Activated naive CD4-positive, alpha-beta T cell treated with Interleukin-2 at 50 U/mL for 16 hours (primary cell): ENCODE measurements at places on chromosomes 11 and 22.
A peak's percentile ranks its signal among the peaks of the same experiment; 100 is the strongest.

DNA sequence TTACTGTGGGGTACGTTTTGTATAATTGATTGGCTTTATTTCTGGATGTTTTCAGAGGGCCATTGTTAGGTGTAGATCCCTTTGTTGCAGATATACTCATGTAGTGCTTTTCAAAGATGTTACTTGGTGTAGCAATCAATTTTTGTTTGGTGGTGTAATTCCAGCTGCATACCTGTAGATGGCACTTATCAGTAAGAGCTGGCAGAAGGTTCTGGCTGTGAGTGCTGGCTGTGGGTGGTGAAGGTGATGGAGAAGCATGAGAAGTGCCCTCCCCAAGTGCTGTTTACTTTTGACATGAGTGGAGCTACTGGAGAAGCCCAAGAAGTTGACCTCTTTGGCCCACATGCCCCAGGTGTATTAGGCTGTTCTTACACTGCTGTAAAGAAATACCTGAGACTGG, 1074.9 kb downstream of the FAM181B start:
- DNase-seq, result no peak

GRCh38 chr22:39382410-39382809, 17.2 kb upstream of the TAB1 start:
- DNase-seq, result no peak

DNA sequence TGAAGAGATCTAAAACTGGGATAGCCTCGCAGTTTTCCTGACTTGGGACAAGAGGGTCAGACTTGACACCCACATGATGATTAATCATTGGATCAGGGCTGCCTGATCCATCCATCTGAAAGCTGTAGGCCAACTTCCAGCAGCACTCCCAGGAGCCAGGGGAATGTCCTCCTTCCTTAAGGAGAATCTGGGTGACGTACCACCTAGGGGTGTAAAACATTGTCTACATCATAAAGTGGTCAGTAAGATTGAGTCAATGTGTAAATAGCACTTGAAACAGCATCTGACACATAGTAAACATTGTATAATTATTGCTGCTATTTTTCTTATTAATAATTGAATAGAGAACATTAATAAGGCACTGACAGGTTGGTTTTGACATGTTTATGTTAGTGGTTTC, 392.8 kb downstream of the JRKL start:
- DNase-seq, result no peak

DNA sequence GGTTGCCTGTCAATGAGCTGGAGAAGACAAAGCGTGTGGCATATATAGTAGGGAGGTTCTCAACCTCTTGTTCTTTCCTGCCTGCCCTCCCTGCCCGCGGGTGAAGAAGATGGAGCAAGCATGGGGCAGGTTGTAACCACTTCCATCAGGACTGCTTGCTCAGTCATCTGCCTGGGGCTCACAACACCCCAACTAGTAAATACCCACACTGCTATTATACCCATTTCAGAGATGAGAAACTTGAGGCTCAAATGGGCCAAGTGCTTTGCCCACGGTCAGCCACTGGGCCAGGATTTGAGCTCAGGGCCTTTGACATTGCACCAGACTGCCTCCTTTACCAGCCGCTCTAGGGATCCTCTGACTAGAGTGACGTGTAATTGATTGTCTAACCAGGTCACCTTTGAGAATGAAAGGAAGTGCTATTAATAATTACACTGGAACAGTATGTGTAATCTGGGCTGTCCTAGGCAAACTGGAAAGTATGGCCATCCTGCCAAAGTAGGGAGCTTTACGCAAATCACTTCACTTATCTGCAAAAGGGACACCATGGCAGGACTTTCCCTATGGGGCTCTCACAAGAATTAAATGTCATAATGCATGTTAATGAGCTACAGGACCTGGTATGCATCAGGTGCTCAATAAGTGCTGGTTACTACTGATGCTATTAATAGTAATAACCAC, 2.8 kb upstream of the CDC42EP1 start:
- no peak for DNase-seq

GRCh38 chr11:99814021-99814420, 793.3 kb downstream of the CNTN5 start:
- DNase-seq, result no peak

- DNase-seq, result no peak
These were observed 55.1 kb upstream of the PDGFD start for GRCh38 chr11:104219096-104219495.

DNA sequence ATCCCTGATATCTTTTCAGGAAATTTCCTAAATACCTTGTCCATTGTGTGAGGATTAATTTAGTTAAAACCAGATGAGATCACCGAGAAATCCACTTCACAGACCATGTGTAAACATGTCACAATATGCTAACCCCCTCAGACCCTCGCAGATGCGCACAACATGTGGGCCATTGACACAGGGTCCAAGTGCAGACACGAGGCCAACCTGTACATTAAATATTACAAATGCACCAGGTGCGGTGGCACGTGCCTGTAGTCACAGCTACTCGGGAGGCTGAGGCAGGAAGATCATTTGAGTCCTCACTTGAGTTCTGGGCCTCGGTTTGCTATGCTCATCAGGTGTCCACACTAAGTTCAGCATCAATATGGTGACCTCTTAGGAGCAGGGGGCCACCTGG, 9.9 kb upstream of the TMPRSS4 start:
- no peak for DNase-seq

DNA sequence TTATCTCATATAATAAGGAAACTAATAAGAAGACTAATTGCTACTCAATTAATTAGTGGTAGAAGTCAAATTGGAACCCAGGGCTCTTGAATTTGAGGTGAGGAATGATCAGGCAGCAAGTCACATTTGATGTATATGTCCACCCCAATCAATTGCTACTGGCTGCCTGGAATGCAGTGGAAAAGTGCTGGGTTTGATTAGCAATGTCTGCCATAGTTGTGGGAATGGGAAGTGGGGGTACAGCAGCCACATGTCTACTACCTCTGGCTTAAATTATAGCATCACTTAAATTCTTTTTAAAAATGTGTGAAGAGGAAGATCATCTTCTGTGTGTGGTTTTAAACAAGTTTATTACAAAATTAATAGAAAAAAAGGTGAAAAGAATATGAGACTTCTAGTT, 50.8 kb upstream of the NAV2 start:
- no peak for DNase-seq

- no peak for DNase-seq
These were observed 6.0 kb downstream of the PGM2L1 start for GRCh38 chr11:74392256-74392655.

DNA sequence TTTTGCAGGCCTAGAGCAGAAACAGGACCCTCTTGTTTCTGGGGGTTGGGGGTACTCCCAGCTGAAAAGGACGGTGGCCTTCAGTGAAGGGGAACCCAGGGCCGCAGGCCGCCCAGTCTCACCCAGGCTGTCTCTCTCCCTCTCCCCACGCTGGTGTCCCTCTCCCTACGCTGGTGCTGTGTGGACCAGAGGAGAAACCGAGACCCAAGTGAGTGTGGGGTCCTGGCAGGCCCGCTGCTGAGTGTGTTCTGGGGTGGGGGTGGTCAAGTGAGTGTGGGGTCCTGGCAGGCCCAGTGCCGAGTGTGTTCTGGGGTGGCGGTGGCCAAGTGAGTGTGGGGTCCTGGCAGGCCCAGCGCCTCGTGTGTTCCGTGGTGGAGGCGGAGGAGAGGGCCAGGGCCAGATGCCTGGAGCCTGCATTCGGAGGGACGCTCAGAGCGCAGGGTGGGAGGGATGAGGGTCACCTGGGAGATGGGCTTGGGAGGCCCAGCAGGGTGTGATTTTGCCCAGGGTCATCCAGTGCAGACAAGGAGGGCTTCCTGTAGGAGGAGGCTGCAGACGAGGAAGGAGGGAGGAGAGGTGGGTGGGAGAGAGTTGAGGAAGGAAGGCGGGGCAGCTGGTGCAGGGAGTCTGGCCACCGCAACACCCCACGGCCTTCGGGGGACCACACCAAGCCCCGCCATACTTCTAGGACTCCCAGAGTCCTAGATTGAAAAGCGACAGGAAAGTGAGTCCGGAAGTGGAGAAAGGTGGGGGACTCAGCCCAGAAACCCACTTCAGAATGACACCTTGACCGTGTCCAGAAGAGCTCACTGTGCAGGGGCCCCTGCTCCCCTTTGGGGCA, 10.3 kb downstream of the TNNT3 start:
- DNase-seq, result no peak

GRCh38 chr22:31184015-31184414, 24.0 kb downstream of the RNF185 start:
- DNase-seq, result no peak

- peak; percentile 20 for DNase-seq
These were observed 72.6 kb upstream of the TCF20 start for GRCh38 chr22:42343121-42343454.

GRCh38 chr11:33616552-33616951, 84.1 kb downstream of the C11orf91 start:
- no peak for DNase-seq

GRCh38 chr11:94154095-94154856, 25.6 kb downstream of the PANX1 start:
- no peak for DNase-seq

- DNase-seq, result no peak
These were observed 13.2 kb upstream of the MPZL2 start for GRCh38 chr11:118277312-118277711.

- peak; percentile 83 for DNase-seq
These were observed 7.7 kb downstream of the RIN1 start for GRCh38 chr11:66328302-66329144.

GRCh38 chr11:94219771-94220170, 84.6 kb upstream of the IZUMO1R start:
- DNase-seq, result no peak
